Naive thymus-derived CD4-positive, alpha-beta T cell (primary cell): ENCODE measurements at places on chromosomes 6 and 20. TPM values are rescaled to one million over a fixed set of nuclear protein-coding genes. Genes with fewer than 3 reads are reported as not detected.

Gene NEURL2
- total RNA-seq = 5.1 TPM

Gene TREM1
- not detected for total RNA-seq

DNA sequence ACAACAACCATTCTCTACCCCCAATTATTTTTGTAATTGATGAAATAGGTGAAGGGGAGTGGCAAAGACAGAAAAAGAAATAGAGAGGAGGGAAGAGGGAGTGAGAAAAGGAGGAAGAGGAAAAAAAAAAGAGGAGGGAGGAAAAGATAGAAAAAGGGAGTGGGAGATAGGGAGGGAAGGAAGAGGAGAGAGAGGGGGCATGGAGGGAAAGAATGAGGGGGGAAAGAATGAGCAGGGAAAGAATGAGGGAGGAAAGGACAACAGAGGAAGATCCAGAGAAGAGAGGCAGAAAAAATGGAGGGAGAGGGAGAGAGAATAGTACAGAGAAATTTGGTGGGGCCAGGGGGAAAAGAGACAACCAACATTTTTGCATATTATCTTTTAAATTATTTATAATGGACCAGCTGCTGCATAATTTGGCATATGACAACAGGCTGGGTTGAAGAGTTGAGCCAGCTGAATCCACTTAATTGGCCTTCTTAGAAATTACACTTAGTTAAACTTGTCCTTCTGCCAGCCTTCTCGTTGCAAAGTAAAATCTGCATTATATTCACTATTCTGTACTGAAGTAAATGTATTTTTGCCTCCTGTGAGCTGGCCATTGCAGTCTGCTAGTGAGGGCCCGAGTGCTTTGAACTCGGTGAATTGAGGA, 101.0 kb downstream of the ARHGAP18 start:
- no peak for DNase-seq

- no peak for DNase-seq
These were observed 148.5 kb upstream of the TAB2 start for GRCh38 chr6:149168968-149169367.

- no peak for DNase-seq
These were observed 25.5 kb upstream of the DST start for GRCh38 chr6:56668158-56668557.

DNA sequence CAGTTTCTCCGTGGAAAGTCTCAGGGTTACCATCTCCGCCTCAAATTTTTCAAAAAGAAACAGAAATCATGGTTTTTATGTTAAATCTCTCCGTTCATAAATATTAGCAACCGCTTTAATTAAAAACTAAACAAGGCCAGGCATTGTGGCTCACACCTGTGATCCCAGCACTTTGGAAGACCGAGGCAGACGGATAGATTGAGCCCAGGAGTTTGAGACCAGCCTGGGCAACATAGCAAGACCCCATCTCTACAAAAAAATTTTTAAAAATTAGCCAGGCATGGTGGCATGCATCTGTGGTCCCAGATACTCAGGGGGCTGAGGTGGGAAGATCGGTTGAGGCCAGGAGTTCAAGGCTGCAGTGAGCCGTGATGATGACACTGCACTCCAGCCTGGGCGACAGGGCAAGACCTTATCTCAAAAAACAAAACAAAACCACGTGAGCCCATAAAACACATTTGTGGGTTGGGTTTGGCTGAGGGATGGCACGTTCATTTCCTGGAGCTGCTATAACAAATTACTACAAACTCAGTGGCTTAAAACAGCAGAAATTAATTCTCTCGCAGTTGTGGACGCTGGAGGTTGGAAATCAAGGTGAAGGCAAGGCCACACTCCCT, 223.2 kb downstream of the ZNF217 start:
- no peak for DNase-seq
